ENCODE measurements at places on chromosomes 5 and 9.

- no peak overlapping the region for H3K4me3 ChIP-seq
- DNase-seq: no peak
- no peak overlapping the region for H3K27ac ChIP-seq
- no peaks in the 10 kb centered on the region for H3K36me3 ChIP-seq
- H3K4me1 ChIP-seq: peaks cover 7% of the 10 kb centered on the region
- H3K27me3 ChIP-seq: no peaks in the 10 kb centered on the region
Measured at GRCh38 chr9:94135222-94135621, 51.0 kb downstream of the PTPDC1 start.

DNA sequence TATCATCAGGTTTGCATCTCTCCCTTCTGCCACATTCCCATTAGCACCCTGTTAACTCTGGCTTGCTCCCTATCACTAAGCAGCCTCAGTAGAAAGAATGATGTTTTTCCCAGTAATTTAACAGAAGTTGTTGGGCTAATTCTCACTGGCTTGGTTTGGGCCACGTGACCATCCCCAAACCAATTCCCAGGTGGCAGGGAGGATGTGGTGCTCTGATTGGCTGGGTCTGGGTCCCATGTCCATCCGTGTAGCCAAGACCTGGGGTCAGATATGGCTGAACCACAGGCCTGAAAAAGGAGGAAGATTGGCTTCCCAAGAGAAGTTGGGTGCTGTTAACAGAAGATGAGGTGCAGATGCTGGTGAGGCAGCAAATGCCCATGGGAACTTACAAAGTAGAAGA lies 122.0 kb downstream of the BOD1 start:
- no peaks in the 10 kb centered on the region for H3K27me3 ChIP-seq
- peaks cover 7% of the 10 kb centered on the region for H3K4me1 ChIP-seq
- H3K4me3 ChIP-seq: no peak overlapping the region
- DNase-seq: no peak
- H3K36me3 ChIP-seq: no peaks in the 10 kb centered on the region
- H3K27ac ChIP-seq: no peak overlapping the region

DNA sequence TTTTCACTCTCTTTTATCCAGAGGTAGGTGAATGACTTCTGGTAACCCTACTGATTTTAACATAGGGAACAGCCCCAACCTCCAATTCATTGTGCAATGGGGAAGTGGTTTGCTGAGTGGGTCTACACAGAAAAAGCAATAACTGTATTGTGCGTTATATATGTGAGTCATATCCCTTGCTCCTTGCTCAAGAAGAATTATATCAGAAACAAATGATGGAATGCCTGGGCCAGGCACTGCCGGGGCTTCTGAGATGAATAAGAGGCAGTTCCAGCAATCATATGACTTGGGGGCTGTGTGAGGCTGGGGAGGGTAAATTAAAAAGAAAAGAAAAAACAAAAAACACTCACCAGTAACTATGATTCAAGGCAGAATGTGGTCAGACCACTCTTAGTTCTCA lies 79.2 kb upstream of the ABCA1 start:
- no peaks in the 10 kb centered on the region for H3K36me3 ChIP-seq
- no peaks in the 10 kb centered on the region for H3K27me3 ChIP-seq
- no peak overlapping the region for H3K27ac ChIP-seq
- H3K4me3 ChIP-seq: no peak overlapping the region
- H3K4me1 ChIP-seq: no peaks in the 10 kb centered on the region
- no peak for DNase-seq

DNA sequence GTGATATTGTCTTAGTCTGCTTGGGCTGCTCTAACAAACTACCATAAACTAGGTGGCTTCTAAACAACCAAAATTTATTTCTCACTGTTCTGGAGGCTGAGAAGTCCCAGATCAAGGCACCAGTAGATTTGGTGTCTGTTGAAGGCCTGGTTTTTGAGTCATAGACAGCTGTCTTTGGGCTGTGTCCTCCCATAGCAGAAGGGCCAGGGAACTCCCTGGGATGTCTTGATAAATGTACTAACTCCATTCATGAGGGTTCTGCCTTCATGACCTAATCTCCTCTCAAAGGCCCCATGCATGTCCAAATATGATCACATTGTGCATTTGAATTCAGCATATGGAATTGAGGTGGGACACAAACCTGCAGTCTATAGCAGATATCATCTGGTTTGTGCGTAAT lies 121.2 kb downstream of the CHSY3 start:
- no peak for DNase-seq
- H3K27me3 ChIP-seq: no peaks in the 10 kb centered on the region
- H3K4me3 ChIP-seq: no peak overlapping the region
- no peaks in the 10 kb centered on the region for H3K4me1 ChIP-seq
- H3K27ac ChIP-seq: no peak overlapping the region
- H3K36me3 ChIP-seq: no peaks in the 10 kb centered on the region

DNA sequence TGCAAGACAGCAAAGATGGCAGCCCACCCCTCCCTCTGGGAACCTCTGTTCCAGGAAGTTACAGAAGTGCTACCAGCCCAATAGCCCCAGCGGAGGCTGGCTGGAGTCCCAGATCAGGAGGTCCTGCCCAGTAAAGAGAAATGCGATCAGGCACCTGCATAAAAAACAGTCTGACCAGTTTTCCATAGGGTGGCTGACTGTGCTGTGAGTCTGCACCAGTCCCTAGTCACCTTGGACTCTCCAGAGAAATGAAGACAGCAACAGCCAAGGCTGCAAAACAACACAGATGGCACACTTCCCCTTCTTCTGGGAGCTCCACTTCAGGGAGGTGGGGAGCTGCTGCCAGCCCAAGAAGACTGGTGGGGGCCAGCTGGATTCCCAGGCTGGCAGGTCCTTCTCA lies 265.5 kb upstream of the PCSK5 start:
- no peak overlapping the region for H3K4me3 ChIP-seq
- no peak overlapping the region for H3K27ac ChIP-seq
- no peaks in the 10 kb centered on the region for H3K36me3 ChIP-seq
- DNase-seq: no peak
- no peaks in the 10 kb centered on the region for H3K27me3 ChIP-seq

DNA sequence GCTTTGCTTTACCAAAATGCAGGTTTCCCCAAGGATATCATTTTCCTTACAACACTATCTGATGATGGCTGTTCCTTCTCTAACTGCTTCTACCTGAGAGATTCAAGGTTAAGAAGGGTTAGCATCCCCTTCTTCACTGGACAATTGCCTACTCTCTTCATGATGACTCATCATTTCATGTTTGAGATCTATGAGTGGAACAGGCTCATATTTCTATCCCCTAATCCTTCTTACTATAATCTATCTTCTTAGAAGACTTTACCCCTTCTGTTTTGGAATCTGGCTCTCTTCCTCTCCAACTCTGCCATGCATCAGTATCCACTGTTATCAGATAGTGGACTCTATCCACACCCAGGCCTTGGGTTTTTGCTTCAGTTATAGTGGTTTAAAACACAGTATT lies 54.3 kb downstream of the NR3C1 start:
- DNase-seq: no peak
- no peak overlapping the region for H3K27ac ChIP-seq
- H3K4me3 ChIP-seq: no peak overlapping the region
- H3K36me3 ChIP-seq: no peaks in the 10 kb centered on the region

All from neural crest cell (in vitro differentiated cells).